ENCODE measurements at places on chromosomes 2 and 18.

GRCh38 chr18:8413751-8414150, 195.5 kb upstream of the RAB12 start:
- no peak for DNase-seq

DNA sequence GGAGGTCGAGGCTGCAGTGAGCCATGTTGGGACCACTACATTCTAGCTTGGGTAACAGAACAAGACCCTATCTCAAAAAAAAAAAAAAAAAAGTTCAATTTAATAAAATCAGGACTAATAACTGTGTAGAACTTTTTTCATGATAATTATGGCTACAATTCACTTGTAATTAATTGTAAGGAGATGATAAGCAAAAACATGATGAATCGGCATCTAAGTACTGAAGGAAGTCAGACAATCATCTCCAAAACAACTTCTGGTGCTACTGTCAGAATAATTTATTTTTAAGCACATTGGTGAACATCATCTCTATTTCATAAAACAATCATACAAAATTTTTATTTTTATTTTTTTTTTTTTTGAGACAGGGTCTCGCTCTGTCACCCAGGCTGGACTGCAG, 9.7 kb upstream of the MTHFD2 start:
- no peak for DNase-seq

DNA sequence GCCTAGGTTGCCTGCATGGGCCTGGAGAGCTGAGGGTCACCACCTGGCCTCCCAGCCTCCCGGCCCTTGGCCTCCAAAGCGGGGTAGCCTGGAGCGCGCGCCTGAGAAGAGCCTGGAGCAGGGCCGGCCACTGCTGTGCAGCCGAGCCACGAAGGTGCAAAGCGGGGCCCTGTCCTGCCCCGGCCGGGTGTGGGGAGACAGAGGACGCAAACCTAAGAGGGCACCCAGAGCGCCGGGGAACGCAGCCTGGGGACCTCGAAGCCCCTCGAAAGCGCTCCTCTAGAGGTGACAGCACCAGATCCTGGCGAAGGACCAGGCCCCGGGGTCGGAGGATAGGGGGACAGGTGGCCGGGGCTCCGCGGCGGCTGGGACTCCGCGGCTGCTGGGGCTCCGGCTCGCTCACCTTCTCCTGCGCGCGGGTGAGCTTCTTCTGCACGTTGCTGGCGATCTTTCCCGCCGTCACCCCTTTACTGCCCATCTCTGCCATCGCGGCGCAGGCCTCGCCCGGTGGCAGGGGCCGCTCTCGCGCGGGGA, 430 bp downstream of the BIN1 start:
- no peak for DNase-seq

DNA sequence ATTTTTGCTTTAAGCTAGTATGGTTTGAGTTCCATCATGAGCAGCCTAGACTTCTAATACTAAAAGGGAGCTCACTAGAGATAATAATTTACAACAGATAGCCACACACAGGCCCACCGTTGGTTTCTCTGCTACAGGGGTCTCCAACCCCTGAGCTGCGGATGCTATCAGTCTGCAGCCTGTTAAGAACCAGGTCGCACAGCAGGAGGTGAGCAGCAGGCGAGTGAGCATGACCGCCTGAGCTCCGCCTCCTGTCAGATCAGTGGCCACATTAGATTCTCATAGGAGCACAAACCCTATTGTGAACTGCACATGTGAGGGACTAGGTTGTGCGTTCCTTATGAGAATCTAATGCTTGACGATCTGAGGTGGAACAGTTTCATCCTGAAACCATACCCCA, 150.6 kb downstream of the HRH4 start:
- no peak for DNase-seq

DNA sequence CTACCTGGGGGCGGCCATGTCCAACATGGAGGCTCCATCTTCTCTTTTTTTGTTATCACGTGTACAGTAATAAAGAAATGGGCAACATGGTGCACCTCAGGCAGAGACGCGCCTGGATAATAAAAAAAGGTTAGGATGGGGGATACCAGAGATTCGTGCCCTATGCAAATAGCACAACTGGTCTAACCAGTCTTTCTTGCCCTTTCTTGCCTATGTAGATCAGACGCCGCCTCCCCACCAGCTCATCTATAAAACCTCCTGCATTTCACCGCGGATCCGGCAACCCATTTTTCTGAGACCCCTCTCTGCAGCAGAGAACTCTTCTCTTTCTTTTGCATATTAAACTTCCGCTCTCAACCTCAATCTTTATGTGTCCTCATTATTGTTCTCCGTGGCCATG, 68.7 kb downstream of the MYL12B start:
- no peak for DNase-seq

DNA sequence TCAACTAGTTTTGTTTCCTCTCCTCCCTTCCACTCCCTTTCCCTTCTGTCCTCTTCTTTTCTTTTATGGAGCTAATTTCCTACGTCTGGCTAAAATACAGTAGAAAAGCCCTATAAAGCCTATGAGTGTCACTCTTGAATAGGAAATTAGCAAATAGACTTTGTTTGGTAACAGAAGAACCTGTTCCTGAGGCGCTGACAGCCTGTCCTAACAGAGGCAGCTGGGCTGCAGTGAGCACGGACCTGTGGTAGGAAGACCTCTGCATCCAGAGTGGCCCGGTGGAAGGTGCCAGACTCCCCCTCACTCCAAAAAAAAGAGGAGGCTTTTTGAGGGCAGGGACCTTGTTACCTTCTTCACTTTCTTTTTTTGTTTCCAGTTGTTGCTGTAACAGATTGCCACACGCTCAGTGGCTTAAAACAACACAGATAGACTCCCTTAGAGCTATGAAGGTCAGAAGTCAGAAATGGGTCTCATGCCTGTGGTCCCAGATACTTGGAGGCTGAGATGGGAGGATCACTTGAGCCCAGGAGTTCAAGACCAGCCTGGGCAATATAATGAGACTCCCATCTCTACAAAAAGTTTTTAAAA, 81.2 kb upstream of the TXNDC2 start:
- no peak for DNase-seq
